ENCODE measurements at places on chromosomes 7 and 10.

- DNase-seq = no peak
These were observed 8.3 kb upstream of the PIP4K2A start for GRCh38 chr10:22722626-22723169.

DNA sequence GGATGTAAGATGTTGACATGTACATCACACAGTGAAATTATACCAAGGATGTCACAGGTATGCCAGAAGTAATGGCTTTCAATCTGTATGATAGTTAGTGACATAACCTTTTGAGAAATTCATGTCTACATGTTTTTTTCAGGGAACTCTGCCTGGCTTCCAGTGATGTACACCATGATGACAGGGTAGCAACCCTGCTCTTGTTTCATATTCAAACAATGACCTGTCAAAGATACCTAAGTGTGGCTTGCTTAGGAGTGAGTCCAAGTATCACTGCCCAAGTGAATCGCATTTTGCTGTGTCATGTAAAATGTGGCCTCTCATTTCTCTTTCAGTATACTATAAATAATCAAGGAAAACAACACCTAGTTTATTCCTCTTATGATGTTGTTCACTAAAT lies 205.8 kb upstream of the DKK1 start:
- DNase-seq = no peak

DNA sequence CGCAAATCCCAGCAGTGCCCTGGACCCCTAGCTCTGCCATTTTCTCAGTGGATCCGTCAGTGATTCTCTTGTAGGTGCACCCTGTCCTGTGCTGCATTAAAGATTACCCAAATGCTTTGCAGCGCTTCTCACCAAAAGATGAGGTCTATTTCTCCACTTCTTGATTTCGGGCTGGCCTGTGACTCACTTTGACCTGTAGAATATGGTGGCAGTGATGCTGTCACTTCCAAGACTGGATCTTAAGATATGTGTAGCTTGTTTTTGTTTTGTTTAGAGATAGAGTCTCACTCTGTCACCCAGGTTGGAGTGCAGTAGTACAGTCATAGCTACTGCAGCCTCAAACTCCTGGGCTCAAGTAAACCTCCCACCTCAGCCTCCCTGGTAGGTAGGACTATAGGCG lies 37.0 kb upstream of the ZMIZ1 start:
- DNase-seq = no peak

- DNase-seq = no peak
These were observed 143.0 kb downstream of the STK31 start for GRCh38 chr7:23852988-23853387.

All from NCI-H748 treated with DMSO at 0.1 percent for 48 hours (cell line).